Activated CD4-positive, alpha-beta T cell treated with anti-CD3 and anti-CD28 coated beads for 1 hour (primary cell): ENCODE measurements at places on chromosomes 6 and 20.

DNA sequence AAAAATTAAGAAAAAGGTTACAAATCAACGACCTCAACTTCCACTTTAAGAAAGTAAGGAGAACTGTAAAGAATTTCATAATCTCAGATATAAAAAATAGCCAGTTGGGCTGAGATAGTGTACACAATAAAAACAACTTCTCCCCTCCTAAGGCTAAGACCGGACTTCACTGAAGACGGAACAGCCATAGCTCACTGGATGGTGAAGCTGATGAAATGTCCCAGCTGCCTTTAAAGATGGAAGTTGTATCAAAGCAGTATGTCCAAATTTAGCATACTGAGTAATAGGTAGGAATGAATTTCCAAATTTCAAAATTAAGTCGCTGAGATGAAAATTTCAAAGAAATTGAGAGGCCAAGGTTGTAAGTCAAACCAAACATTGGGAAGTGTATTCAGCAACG, 153.3 kb downstream of the RNGTT start:
- DNase-seq = no peak

- DNase-seq = no peak
Observed at GRCh38 chr6:28429781-28430180, 13.5 kb downstream of the ZSCAN23 start.

DNA sequence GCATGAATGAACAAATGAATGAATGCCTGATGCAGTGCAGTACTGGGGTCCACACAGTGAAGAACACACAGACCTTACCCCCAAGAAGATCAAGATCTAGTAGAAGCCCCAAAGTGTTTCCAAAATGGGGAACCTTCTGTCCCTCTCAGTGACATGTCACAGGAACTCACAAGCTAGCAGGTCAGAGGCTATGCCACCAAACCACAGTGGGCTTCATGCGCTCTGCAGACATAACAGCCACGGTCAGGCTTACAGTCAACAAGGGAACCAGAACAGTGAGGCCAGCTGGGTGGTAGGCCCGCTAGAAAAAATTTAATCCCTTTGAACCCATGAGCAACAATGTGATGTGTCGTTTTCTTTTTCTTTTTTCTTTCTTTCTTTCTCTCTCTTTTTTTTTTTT, 20.2 kb upstream of the ARFGEF2 start:
- DNase-seq = no peak

DNA sequence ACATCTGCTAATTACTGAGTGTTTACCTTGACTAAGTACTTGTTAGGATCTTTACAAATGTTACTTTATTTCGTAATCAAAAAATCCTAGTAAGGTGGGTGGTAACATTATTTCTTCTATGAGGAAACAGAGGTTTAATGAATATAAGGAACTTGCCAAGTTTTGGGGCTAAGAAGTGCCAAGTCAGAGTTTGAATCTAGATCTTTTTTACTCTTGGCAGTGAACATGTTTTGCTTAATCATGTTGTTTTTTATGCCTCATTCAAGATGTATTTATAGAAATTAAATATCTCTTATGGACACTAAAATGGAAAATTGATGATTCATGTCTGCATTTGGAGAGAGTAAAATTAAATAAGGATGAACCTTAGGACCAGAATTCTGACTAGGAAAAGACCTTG, 393.7 kb downstream of the UTRN start:
- no peak for DNase-seq

- DNase-seq = no peak
Observed at GRCh38 chr6:33721508-33721907, 10.0 kb upstream of the UQCC2 start.

- no peak for DNase-seq
Observed at GRCh38 chr6:36323062-36323461, 13.6 kb downstream of the BNIP5 start.

DNA sequence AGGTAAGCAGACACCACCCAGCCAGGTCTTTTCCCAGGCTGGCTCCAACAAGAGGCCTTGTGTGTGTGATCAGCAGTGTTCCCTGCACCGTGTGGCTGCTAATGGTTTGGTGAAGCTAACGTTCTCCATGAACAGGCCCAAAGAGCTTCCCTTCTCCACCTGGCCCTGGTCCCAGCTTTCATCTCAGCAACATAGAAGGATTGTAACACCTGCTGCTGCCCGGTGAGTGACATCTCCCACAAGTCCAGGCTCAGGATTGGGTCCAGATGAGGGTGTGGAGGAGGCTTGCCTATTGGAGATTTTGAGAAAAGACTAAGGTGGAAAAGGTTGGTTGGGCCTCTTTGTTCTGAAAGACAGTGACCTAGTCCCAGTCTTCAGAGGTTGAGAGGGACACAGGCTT, 89.6 kb downstream of the TMEM242 start:
- no peak for DNase-seq

DNA sequence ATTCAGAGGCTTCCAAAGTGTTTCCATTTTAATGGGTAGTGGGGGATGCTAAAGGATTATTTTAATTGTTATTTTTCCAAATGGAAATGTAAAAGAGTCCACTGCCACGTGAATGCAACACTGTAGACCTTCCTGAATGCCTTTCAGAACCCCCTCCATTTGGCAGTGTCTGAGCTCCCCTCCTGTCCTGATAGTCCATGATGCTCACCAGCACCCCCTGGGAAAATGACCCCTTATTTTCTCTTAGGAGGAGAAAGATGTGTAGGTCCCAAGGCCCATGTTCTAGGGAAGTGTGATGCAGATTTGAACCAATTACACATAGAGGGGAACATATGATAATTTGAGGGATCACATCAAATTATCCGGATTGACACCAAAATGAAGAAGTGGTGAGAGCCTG, 46.8 kb upstream of the SH3BGRL2 start:
- no peak for DNase-seq

DNA sequence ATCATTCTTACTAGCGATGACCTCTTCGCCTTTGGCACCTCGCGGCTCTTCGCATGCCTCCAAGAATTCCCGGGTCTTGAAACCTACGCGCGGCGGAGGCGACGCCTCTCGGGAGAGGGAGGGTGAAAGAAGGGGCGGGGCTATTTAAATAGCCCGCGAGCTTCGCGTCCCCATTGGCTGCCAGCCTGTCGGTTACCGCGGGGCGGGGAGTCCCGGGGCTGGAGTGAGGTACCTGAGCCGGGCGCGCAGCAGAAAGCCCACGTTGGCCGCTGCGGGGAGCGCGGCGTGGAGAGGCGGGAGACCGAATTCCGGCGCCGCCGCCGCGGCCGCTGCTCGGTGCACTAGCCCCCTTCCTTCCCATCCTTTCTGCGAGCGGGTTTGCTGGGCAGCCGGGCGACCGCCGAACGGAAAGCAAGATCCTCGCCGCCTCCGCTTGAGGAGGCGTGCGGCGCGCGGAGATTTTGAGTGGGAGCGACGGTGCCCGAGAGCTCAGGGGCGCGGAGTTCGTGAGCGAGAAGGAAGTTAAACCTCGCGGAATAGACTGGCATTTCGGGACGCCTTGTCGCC, at the start of gene BMP6:
Gene BMP6 (plus strand): TSS at position 251 of the 567 bp plus-strand sequence. CDS start 857 bp downstream, outside the sequence.
- DNase-seq = peak; percentile 22

GRCh38 chr6:141501616-141502015, 631.1 kb upstream of the GJE1 start:
- no peak for DNase-seq

DNA sequence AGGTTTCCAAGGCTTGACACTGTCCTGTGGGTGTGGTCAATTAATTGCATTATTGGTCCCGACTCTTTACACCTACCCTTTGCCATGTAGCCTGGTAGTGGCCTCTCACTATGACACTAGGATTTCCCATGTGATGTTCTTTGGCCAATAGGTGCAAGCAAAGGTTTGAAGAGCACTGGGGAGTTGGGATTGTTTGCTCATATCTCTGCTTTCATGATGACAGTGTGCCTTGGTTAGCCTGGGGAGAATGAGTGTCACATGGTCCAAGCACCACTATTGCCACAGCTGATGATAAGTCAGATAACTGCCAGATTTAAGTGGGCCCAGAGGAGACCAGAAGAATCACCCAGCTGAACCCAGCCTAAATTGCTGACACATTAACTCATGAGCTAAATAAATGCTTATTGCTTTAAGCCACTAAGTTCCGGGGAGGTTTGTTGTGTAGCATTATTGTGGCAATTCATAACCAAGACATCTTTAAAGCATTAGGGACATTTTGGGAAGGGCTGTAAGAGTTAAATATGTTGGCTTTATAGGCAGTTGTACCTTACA, 17.2 kb upstream of the SCP2D1 start:
- no peak for DNase-seq

- no peak for DNase-seq
Observed at GRCh38 chr20:17960927-17961586, 7.5 kb downstream of the SNX5 start.

GRCh38 chr20:25078662-25079061, 3.3 kb downstream of the VSX1 start:
- no peak for DNase-seq

DNA sequence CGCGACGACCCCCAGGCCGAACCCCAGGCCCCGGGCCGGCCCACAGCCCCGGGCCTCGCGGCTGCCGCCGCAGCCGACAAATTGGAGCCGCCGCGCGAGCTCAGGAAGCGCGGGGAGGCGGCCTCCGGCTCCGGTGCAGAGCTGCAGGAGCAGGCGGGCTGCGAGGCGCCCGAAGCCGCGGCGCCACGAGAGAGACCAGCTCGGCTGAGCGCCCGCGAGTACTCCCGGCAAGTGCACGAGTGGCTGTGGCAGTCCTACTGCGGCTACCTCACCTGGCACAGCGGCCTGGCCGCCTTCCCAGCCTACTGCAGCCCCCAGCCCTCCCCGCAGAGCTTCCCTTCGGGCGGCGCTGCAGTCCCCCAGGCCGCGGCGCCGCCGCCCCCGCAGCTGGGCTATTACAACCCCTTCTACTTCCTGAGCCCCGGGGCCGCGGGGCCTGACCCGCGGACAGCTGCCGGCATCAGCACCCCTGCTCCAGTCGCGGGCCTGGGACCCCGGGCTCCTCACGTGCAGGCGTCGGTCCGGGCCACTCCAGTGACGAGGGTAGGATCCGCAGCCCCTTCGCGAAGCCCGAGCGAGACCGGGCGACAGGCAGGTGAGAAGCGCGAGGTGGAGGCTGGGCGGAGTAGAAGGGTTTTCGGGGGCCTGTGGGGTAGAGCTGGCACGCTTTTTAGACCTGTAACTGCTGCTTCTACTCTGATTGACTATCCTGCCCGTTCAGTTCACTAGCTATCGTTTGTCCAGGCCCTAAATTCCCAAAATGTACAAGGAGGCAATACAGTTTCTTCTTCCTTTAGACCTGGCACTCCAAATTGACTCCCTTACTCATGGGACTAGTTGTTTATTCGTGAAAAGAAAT, 654 bp downstream of the FAM8A1 start:
- peak; percentile 24 for DNase-seq

- no peak for DNase-seq
Observed at GRCh38 chr6:108383981-108384380, 89.1 kb downstream of the AFG1L start.

DNA sequence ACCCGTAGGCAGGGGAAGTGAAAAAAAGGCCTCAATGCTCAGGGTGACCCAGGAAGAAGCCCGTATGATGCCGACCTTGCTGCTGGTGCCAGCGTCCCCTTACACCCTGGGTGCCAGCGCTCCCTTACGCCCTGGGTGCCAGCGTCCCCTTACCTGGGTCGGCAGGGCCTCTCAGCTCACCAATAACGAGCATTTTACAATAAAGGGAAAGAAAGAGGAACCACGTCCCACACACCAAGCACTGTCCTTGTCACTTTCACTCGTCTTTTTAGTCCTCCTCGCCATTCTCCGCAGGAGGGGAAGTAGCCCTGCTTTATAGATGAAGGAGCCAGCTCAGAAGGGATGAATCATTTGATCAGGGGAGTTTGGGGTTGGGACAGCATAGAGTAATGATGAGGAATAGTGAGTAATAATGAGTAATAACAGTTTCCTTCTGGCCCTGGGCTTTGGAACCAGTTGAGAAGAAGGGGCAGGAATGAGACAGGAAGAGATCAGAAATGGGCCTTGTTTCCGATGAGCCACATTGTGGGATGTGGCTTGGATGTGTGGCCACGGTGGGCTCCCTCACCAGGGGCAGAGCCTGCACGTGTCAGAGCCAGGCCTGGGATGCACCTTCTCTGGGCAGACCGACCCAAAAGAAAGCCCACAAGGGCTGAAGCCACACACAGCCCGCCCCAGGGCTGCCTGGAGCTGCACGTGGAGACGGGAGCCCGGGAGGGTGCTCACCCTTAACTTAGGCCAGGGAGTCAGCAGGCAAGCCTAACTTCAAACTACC, 75.7 kb downstream of the SYNJ2 start:
- DNase-seq = no peak

DNA sequence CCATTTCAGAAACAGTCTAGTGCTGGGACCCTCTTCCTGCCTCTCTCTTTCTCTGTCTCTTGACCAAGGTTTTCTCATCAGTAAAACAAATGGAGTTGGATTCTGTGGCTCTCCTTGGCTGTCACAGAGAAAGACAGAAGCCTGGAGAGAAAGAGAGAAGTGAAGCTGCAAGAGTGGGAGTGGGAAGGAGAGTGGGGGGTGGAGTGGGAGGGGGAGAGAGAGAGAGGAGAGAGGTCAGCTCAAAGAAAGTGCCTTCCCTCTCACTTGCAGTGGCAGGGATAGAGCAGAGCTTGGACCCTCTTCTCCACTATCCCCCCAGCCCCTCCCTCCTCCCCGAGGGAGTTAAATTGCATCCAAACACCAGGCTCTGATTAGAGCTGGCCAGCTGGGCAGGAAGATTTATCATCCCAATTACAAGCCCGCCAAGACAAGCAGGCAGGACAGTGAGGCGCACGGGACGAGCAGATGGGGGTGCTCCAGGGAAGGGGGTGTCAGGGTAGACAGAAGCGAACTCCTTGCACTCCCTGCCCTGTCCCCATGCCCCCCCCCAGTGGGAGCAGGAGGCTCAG, 74.3 kb downstream of the CD40 start:
- DNase-seq = no peak

GRCh38 chr20:62567246-62568044, 74.9 kb upstream of the SLCO4A1 start:
- no peak for DNase-seq

GRCh38 chr6:135318738-135319469, 137.8 kb downstream of the MYB start:
- DNase-seq = no peak

GRCh38 chr6:21707524-21708319, 114.2 kb downstream of the SOX4 start:
- no peak for DNase-seq

DNA sequence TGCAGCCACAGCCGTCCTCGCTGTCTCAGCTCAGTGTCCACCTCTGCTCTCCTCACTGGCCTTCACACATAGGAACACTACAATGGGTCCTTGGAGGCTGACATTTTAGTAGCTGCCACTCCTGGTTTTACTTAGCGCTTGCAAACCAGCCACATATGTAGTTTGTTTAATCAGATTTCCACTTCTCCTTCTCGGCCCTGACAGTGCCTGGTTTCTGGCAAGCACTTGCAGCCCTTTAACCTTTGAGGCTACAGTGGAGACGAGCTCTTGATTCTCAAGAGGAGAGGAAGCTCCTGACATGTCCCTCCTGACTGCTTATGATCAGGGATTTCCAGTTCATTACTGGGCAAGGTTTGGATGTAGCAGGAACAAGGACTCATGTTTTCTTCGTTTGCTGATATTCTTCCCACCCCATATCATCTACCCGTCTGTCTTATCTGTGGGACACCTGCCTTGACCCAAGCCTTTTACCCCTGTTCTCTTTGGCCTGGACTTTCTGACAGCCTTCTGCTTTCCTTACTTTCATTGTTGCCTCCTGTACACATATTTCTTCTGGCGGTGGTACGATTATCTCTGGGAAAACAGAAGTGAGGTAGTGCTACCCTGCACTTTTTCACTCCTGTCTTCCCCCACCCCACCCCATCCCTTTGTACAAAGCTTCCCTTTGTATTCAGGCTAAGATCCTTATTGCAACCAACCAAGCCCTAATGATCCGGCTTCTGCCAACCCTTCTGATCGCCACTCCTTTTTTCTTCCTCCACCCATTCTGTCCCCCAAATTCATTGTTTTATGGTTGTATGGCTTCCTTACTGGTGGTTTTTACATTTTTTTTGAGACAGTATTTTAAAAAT, 31.2 kb downstream of the CEP43 start:
- no peak for DNase-seq
